ENCODE measurements at places on chromosomes 16 and 17.
A peak's percentile ranks its signal among the peaks of the same experiment; 100 is the strongest.

DNA sequence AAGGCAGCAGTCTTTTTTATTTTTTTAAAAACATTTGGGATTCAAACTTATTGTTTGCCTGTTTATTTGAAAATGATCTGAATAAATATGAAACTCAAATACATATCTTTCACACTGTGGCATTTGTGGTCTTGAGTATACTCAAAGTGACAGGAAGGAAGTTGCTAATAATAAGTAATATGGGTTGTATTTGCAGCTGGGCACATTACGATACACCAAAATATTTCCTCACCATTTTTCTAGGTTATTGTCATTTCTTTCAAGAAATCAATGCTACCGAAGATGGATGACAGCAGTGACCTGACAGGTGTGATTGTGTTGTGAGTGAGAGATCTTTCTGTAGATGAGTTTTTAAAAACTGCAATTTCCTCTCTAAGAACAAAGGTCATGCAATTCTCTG lies 665.7 kb downstream of the CDH8 start:
- no peak for DNase-seq

DNA sequence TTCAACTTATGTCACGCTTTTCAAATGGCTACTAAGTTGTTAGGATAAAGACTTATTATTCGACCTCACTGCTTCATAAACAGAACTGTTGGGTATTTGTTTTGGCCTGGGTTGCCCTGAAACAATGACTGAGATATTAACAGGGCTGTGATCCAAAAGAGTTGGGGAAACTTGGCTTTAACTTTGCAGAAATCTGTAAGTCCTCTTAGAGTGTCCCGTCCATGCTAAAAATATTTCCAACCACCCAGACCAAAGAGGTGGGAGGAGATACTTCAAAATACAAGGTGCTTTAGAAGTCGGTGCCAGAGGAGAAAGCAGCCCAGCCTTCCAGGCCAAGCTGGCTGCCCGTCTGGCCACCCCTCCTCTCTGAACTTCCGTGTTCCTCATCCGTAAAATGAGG lies 16.1 kb upstream of the SPATA32 start:
- no peak for DNase-seq

- peak; percentile 65 for DNase-seq
These were observed 23.7 kb downstream of the CLEC3A start for GRCh38 chr16:78045865-78046581.

DNA sequence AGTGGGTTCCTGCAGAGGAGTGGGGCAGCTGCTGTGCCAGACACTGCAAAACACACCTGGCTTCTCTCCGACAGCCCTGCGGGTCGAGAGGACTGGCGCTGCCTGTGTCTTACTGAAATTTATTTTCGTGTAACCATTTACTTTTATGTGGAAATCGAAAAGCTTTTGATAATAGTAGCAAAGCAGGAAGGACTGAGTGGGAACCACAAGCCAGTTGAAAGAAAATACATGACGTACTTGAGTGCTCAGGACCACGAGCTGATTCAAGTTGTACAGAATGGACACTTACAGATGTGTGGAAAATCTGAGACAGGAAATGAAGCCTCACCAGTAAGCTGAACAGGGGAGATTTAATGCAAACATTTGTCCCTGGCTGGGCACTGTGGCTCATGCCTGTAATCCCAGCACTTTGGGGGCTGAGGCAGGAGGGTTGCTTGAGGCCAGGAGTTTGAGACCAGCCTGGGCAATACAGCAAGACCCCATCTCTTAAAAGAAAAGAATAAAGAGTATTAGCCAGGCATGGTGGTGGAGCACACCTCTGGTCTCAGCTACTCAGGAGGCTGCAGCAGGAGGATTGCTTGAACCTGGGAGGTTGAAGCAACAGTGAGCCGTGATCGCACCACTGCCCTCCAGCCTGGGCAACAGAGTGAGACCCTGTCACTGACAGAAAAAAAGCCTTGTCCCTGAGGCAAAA lies 11.3 kb upstream of the RPL13 start:
- DNase-seq, result no peak

DNA sequence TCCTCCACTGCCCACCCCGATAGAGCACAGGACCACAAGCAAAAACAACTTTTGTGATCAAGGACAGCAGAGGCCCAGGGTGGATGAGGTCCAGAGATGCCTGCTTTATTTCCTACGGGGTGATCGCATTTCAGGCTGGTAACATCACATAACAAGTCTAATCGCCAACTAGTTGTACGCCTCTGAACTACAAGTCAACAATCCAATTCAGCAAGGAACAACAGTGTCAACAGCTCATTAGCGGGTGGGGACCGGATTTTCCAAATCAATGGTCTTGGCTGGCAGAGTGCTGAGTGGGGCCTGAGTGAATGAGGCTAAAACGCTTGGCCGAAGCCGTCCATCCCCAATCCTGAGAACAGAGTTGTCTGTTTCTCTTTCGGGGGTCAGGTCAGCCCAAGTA lies 17.1 kb downstream of the MRM3 start:
- DNase-seq, result no peak

DNA sequence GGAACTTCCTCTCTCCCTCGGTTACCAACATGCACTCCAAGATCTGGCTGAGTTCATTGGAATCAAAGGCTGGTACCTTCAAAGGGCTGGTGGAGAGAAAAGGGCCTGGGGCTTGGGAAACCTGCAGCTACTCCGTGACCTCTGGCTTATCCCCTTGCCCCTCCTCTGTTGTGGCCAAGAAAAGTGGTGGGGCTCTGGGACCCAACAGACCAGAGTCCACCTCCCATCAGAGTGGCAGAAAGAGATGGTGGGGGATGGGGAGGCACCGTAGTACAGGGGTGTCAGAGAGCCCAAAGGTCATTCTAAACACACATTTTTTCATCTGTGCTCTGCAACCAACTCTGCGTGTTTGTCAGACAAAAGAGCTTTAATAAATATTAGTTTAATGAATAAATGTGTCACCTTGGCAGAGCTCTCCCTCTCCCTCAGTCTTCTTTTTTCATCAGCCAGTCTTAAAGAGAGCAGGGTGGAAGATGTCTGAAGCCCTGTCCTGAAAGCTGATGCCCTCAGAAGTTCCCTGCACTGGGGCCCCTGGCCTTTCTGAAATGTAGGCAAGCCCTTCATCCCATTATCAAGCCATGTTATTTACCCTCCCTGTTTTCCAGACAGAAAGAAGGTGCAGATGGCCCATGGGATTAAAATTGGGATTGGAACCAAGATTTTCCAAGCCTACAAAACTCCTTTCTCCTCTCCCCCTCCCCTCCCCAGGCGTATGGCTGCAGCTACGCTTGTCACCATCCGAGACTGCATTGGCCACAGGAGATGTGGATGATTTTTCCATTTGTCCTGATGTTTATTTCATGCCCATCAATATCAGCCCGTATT lies 227.3 kb downstream of the CCDC182 start:
- DNase-seq, result no peak

DNA sequence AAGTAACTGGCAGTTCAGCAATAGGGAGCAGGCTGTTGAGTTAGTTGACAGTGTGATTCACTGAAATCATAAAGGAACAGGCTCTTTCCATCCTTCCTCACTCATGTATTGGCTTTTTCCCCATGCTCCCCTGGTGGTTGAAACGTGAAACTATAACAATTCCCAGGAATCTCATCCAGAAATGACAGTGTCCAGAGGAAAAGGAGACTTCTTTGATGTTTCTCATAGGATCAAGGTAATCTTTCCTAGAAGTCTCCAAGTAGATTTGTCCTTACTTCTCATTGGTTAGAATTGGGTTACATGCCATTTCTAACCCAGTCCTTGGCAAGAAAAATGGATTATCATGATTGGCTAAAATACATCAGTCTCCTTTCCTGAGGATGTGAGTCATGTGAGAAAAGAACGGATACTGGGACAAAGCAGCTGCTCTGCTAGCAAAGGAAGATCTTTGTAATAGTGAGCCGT lies 14.4 kb downstream of the TTC19 start:
- peak; percentile 79 for DNase-seq

DNA sequence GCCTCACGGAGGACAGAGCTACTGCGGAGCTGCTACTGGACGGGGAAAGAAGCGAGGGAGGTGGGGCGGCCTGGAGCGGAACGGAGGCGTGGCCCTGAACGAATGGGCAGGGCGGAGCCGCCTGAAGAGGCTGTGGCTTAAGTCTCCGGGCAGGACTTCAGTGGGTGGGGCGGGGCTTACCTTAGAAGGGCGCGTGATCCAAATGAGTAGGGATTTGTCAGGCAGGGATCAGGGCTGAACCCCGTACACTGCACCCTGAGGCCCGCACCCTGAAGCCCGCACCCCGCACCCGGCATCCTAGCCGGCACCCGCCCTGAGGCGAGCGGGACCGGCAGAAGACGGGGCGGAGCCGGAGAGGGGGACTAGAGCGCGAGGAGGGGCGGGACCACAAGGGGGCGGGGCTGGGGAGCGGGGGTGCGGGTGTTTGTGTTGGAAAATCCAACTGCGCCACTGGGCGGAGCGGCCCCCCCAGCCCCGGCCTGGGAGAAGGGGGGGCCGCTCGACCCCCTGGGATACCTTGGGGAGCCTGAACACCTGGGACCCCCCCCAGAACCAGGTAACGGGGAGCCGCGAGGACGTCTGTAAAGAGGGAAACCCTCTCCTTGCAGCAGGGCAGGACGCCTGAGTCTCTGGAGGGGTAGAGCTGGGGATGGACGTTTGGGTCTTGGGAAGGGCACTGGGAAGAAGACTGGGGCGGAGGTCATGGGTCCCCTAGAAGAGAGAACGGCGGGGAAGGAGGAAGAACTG lies at the start of gene KDM6B:
Gene KDM6B, plus strand, starts transcription at position 423 of the 747 bp plus-strand sequence. CDS start 11,338 bp downstream, outside the sequence.
- DNase-seq, result peak; percentile 86

GRCh38 chr16:67022531-67023214 lies 6.3 kb upstream of the CBFB start:
- DNase-seq, result peak; percentile 41

GRCh38 chr16:84527532-84528269 lies 23.2 kb upstream of the MEAK7 start:
- no peak for DNase-seq

GRCh38 chr17:35416659-35417058 lies 15.6 kb downstream of the SLFN12 start:
- no peak for DNase-seq

DNA sequence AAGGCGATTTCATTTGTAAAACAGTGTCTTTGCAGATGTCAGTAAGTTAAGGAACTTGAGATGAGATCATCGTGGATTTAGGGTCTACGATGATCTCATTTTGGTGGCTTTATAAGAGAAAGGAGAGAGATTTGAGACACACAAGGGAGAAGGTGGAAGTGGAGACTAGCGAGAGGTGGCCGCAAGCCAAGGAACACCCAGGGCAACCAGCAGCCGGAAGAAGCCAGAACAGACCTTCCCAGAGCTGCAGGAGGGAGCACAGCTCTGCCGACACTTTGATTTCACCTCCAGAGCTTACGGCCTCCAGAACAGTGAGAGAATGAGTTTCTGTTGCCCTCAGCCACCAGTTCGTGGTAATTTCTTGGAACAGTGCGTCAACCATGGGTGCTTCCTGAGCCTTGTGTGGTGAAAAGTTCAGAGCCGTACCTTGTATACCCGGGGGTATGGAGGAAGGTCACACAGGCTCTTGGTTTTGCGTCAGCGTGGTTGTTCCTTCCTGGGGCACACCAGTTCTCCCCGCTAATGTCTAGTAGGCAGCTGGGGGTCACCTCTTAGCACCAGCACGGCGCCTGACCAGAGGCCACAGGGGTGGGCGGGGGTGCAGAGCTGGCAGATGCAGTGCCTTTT lies 12.9 kb upstream of the SEC14L1 start:
- DNase-seq, result peak; percentile 49

- DNase-seq, result peak; percentile 66
These were observed 151.1 kb upstream of the GSE1 start for GRCh38 chr16:85461814-85462713.

DNA sequence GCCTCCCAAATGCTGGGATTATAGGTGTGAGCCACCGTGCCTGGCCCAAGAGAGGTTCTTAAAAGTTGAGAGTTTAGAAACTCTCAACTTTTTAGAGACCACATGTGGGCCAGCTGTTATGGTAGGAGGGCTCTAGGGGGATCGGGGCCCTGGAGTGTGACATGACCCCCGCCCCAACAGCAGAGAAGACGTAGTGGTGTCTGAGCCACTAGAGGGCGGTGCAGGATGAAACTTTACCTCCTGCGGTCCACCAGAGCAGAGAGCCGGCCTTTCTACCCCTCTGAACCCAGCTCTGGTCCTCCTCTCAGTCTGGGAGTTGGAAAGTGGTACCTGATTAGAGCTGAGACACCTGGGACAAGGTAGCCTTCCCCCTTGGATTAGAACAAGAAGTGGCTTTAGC lies 7.4 kb downstream of the CDK5RAP3 start:
- DNase-seq, result peak; percentile 53

Measured in fibroblast of skin of right biceps (primary cell).